ENCODE measurements at places on chromosomes 3 and 15.

DNA sequence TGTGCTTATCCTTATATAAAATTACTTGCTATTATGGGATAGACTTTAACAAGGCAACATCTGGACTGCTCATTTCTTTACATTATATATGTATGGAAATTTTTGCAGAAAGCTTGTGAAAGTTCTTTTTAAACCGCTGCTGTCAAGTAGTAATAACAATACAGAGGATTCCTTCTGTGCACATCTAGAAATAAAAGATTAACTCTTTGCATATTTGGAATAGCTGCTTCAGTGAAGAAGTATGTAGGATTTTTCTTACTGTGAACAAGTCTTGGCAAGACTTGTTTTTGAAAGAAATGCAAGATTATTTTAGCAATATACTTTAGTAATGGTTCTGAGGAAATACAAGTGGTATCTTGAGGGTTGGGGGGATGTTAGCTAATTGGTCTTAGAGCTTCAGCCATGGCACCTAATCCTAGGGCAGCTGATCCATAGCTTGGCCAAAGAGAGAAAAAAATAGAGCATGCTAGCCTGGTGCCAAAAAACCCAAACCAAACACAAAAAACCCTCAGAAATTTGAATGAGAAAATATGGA, 4.3 kb downstream of the PRKCI start:
- no peak for DNase-seq

DNA sequence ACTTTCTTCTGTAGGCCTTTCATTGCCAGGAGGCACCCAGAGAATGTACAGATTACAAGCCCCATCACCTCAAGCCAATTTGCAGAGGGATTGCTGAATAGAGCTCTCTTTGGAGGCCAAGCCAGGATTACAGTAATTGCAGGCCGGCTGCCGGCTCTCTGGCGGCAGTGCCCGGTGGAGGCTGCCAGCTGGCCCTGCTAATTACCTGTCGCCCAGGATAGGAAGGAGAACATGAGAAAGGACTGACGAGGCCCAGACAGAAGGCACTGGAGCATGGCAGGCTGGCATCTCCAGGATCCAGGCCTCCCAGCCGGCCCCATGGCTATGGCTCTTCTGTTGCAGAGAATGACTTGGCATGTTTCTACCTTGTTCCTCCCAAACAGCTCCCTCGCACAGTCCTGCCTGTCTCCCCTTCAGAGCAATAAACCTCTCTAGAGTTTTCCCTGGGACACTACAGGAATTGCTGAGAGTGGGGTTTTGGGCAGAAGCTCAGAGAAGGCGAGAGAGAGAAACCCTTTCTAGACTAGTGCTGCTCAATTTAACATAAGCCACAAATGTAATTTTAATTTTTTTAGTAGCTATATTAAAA, 273.6 kb upstream of the PROK2 start:
- DNase-seq, result no peak

DNA sequence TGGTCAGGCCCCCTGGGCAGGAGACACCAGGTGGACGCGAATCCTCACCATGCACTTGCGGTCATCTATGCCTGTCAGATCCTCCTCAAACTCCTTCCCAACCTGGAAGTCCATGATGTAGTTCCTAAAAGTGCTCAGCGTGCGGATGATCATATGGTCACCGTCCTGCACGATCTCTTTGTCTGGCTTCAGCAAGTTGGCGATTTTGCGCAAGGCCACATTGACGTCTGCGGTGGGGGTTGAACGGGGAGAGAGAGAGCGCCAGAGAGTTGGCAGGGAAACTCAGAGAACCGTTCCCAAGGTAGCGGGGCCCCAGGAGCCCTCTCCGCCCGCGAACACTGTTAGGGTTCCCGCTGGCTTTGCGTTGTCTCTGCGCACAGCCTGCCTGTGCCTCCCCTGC, 809 bp downstream of the RBP1 start:
- DNase-seq, result no peak

DNA sequence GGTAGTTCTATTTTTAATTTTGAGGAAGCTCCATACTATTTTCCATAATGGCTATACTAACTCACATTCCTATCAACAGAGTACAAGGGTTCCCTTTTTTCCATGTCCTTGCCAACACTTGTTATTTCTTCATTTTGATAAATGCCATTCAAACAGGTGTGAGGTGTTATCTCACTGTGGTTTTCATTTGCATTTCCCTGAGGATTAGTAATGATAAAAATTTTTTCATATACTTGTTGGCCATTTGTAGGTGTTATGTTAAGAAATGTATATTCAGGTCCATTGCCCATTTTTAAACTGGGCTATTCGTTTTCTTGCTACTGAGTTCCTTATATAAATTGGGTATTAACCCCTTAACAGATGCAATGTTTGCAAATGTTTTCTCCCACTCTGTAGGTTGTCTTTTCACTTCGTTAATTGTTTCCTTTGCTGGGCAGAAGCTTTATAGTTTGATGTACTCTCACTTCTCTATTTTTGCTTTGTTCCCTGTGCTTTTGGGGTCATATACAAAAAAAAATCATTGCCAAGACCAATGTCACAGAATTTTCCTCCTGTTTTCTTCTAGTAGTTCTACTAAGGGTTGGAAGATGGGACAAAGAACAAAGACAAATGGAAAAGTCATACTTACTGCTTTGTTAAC, 11.0 kb upstream of the VPS39 start:
- no peak for DNase-seq

DNA sequence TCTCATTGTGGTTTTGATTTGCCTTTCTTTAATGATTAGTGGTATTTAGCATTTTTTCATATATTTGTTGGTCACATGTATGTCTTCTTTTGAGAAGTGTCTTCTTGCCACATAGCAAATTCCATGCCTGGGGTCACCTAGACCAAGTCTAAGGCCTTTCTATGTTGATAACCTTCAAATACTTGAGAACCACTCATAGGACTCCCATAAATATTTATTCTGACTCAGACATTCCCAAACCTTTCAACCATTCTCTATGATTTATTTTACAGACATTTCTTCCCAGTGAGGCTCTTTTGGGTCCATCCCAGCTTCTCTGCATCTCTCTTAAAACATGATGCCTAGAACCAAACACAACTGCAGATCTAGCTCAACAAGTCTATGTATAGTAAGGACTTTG, 69.2 kb downstream of the ATP8B4 start:
- DNase-seq, result no peak

- DNase-seq, result no peak
These were observed 27.8 kb downstream of the CHP1 start for GRCh38 chr15:41258750-41259471.

DNA sequence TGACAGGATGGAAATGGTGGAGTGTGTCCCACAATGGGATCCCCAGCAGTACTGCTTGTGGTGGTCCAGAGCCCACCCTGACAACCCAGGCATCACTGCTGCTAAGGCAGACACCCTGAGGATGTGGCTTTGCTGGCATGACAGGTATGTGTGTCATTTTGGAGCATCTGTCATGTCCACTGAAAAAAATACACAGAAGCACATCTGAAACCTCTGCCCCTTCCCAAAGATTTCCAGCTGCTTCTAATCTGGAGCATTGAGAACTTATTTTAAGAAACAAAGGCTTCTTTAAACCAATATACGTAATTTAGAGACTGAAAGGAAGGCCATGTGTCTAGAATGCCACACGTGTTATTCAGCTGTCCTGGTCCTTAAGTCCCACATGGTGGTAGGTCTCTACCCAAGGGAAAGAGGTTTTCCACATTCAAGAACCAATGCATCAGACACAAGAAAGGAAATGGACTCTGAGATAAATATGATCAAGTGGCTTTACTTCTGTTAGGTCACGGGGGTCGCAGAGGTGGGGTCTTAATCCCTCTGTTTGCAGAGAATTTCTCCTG, 88.3 kb downstream of the PDZRN3 start:
- DNase-seq, result no peak

GRCh38 chr3:146536681-146537080, 7.7 kb downstream of the PLSCR1 start:
- no peak for DNase-seq

GRCh38 chr3:100560426-100560825, 49.0 kb upstream of the ADGRG7 start:
- DNase-seq, result no peak

GRCh38 chr3:126288314-126288713, 68.9 kb downstream of the KLF15 start:
- no peak for DNase-seq

- no peak for DNase-seq
These were observed 60.2 kb downstream of the CORO2B start for GRCh38 chr15:68638953-68639515.

DNA sequence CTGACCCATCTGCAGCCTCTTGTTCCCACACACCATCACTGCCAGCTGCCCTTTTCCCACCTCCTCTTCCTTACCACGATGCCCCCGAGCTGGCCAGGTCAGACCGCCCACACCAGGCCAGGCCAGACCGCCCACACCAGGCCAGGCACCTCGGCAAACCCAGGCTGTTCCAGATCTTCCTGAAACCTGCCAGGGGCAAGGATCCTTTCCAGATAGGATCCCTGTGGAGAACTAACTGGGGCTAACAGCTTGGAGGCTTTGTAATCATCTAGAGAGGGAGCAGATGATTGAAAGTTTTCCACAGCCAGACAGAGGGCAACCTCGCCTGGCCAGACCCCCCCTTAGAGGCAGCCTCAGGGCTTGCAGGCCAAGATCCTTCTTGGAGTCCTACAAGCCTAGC, 287.3 kb upstream of the TLE3 start:
- DNase-seq, result no peak

DNA sequence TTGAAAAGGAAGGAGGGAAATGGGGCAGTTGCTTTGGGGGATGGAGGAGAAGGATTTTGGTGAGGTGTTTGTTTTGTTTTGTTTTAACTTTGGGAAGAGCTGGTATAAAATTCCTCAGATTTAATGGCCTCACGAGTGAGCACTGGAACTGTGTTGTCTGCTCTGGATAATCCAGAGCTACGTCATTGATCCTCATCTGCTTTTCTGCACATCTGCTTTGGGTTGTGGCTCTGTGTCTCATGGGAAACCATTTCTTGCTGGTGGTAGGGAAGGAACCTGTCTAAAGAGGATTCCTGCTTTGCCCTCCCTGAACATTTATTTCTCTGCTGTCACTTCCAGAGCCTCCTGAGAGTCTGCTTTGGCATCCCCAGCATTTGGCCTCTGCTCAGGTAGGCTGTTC, 3.1 kb downstream of the SNRK start:
- no peak for DNase-seq

GRCh38 chr3:165406425-165406824, 210.2 kb upstream of the SLITRK3 start:
- no peak for DNase-seq

- DNase-seq, result peak; percentile 28
These were observed 47.9 kb upstream of the LIPC start for GRCh38 chr15:58383876-58384275.

GRCh38 chr3:184241447-184242296, 7.1 kb downstream of the ALG3 start:
- DNase-seq, result no peak

- DNase-seq, result no peak
These were observed 54.5 kb downstream of the CHD2 start for GRCh38 chr15:92954578-92954977.

DNA sequence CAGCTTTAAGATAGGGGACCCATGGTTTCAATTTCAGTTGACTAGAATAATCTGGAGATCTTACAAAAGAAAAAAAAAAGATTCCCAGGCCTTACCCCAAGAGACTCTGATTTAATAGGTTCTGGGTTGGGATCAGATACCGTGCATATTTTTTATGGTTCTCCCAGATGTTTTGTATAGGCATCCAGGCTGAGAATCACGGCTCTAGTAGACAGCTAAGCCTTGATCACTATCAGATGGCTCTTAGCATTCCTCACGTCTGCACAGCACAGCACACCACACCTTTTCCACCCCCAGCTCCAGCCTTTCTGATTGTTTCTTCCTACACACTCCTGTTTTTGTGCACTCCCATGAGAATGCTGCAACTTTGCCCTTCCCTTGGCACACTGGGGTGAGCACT, 40.8 kb downstream of the TMEM45A start:
- no peak for DNase-seq

- DNase-seq, result no peak
These were observed 22.7 kb downstream of the MGLL start for GRCh38 chr3:127799476-127800222.

GRCh38 chr15:92000709-92001108, 147.2 kb downstream of the SLCO3A1 start:
- no peak for DNase-seq

DNA sequence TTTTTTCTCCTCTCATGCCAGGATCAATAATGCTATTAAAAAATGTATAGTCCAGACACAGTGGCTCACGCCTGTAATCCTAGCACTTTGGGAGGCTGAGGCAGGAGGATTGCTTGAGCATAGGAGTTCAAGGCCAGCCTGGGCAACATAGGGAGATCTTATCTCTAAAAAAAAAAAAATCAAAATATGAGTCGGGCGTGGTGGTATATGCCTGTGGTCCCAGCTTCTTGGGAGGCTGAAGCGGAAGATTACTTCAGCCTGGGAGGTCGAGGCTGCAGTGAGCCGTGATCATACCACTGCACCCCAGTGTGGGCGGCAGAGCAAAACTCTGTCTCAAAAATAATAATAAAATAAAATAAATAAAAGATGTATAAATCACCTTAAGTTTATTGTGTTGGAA, 75.4 kb downstream of the WWTR1 start:
- DNase-seq, result no peak

DNA sequence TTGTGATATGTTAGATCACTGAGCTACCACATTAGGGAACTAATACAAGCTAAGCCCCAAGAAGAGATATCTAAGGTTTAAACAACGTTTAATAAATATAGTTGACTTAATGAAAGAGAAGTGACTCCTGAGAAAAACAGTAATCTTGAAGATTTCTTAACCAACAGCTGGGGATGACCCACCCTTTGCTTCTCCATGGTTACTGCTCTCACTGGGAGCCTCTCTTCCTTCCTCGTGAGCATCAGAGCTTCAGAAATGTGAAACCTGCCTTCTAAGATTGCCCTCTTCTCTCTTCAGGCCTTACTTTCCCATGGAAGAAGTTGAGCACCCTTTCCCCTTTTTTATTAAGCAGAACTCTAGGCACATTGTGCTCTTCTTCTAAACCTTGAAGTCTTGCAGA, 132.2 kb upstream of the NR2E3 start:
- DNase-seq, result no peak

- DNase-seq, result no peak
These were observed 12.5 kb upstream of the ZXDC start for GRCh38 chr3:126488185-126488584.

GRCh38 chr15:39835550-39835949, 52.9 kb upstream of the FSIP1 start:
- no peak for DNase-seq
